HAP-1 (cell line): ENCODE measurements at places on chromosomes 5 and 9.

- DNase-seq, result no peak
Measured at GRCh38 chr5:149217803-149218155, 53.9 kb upstream of the AFAP1L1 start.

DNA sequence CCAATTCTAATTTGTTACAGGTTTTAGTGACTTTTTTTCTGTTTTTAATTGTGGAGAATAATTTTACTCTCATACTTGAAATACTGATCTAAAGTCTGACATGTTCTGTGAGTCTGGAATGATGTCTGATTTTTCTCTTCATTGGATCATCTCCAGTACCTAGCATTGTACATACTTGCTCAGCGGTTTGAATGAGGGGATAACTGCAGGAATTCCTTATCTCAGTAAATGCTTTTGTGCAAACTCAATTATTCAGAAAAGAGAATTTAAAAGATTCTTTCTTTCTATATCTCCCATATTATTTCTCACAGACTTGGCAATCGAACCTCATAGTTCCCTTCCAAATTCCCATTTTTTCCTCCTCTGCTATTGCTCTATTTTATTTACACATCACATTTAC, 397.9 kb upstream of the SGCD start:
- no peak for DNase-seq

- no peak for DNase-seq
Measured at GRCh38 chr9:94916956-94917355, 190.5 kb downstream of the AOPEP start.

DNA sequence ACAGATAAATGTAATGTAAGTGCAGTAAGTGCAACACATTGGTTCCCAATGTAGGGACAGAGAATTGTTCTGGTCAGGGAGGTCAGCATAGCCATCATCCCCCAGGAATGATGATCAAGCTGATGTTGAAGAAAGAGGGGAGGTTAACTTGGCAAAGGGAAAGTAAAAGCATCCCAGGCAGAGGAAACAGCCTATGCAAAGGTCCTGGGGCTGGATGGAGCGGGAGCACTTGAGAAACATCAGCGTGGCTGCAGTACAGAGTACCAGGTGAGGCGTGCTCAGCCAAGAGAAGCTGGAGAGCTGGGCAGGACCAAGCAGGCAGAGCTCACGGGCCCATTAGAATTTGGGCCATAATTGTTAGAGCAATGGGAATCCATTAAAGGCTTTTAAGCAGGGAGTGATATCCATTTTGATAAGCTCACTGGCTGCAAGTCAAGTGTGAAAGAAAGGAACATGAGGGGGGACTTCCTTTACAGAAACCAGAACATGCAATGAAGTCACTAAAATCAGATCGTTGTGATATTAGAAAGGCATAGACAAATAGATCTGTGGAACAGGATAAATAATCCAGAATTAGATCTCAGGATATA, 50.1 kb upstream of the HAND1 start:
- no peak for DNase-seq

- no peak for DNase-seq
Measured at GRCh38 chr9:130183133-130183762, 11.0 kb downstream of the NCS1 start.

- DNase-seq, result peak; percentile 24
Measured at GRCh38 chr9:4334410-4334813, 34.5 kb upstream of the GLIS3 start.

GRCh38 chr5:81140943-81141342, 92.2 kb upstream of the CKMT2 start:
- DNase-seq, result no peak

GRCh38 chr5:17854901-17855300, 220.6 kb downstream of the TAF11L14 start:
- DNase-seq, result no peak

DNA sequence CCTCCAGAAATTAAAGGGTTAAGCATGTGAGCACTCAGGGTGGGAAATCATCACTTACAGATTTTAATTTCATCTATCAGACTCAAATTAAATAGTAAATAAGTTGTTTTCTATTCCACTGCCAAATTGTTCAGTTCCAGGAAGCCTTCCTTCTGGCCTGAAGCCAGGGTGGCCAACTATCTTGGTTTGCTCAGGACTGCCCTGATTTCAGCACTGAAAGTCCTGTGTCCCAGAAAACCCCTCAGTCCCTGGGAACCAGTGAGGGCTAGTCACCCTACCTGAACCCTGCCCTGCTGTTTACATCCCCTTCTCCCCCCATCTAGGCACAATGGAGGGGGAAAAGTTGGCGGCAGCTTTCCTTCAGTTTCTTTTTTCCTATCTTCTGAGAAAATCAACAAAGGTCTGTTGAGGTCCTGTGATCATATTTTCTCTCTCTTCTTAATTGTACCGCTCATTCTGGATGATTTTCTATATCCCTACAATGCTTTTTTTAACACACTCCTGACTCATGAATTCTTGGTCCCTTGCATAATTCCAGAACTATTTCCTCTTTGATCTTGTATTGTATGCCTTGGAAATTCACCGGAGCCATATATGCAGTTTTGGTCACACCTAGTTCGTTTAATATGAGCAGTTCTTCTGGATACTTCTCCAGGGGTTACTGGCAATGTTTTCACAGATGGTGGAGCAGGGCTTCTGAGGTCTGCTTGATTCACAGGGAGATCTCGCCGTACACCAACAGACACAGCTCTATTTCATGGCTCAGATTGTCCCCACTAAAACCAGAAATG, 103.8 kb downstream of the MAP1B start:
- no peak for DNase-seq

- no peak for DNase-seq
Measured at GRCh38 chr9:126151031-126151685, 175.5 kb upstream of the MVB12B start.

DNA sequence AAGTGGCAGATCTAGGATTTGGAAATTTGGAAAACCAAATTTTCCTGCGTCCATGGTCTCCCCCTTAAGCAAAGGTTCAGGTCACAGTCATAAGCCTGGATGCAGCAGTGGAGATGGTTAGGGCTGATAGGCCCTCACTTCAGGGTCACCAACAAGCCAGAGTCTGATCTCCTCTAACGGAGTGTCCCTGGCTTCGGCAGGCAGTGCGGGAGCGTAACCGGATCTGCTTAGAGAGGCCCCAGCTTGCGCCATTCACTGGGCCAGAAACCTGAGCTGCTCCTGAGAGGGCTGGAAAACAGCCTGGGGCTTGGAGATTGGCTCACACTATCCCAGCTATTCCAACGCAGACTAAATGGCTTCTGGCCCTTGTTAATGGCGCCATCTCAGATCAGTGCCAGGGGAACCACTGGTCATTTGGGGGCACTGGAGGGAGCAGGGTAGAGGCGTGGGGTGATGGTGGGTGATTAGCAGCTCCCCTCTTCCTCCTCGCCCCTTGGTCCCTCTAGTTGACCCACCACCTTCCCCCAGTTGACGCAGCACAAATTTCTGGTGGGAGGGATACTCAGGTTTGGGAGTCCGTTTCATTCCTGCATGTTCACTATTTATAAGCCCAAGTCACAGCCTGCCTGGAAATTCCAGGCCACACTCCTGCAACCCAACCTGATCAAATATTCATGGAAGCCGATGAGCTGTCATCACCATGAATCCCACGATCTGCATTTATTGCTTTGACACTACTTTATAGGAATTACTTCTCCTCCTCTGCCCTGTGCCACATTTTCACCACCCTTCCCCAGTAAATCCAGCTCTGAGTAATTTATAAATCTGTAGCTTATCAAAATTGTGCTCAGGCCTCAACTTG, 134.6 kb upstream of the CPEB4 start:
- no peak for DNase-seq

DNA sequence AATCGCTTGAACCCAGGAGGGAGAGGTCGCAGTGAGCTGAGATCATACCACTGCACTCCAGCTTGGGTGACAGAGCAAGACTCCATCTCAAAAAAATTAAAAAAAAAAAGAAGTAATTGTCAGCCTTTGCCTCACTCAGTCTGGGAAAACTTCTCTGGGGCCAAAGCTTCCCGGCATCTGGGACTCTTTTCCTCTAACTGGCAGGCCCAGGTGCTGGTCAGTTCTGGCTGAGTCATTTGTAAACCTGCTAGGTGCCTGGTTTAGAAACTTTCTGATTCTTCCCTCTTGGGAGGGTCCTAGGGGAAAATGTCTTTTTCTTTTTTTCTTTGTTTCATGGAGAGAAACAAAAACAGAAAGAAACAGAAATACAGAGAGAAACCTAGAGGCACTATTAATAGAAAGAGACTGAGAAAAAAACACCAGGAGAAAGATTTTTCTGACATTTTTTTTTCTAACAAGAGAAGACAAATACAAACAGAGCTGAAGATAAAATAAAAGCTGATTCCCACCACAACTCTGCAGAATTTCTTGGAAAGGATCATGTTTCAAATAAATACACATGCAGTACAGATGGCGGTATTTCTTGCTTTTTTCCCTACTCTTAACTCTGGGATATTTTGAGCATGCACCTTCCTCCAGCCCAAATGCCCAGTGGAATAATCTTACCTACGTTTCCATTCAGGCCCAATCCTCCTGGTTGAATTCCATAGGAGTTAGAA, 22.1 kb upstream of the UBAP2 start:
- DNase-seq, result no peak
